ENCODE measurements at places on chromosomes 6 and 20.

- no peak for DNase-seq
These were observed 25.6 kb downstream of the GFOD1 start for GRCh38 chr6:13461805-13462204.

- no peak for DNase-seq
These were observed 609 bp downstream of the L3MBTL1 start for GRCh38 chr20:43508106-43508505.

DNA sequence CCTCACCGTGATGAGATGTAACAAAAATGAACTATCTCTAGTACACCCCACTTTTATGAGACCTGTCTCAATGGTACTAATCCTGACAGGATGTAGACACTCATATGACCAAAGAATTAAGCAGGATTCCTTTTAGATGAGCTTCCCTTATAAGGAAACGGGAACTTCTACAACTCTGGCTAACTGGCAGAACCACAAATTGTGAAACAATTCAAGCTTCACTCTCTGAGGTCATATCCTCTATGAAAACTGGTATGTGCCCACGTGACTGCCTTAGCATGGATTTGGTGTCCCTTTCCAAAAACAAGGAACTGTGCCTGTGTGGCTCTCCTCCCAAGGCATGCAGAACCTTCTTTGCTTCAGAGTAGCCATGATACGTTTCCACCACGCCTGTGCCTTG lies 14.1 kb upstream of the CPNE5 start:
- DNase-seq, result peak; percentile 84

- DNase-seq, result no peak
These were observed 120.1 kb downstream of the LRFN2 start for GRCh38 chr6:40466986-40467539.

DNA sequence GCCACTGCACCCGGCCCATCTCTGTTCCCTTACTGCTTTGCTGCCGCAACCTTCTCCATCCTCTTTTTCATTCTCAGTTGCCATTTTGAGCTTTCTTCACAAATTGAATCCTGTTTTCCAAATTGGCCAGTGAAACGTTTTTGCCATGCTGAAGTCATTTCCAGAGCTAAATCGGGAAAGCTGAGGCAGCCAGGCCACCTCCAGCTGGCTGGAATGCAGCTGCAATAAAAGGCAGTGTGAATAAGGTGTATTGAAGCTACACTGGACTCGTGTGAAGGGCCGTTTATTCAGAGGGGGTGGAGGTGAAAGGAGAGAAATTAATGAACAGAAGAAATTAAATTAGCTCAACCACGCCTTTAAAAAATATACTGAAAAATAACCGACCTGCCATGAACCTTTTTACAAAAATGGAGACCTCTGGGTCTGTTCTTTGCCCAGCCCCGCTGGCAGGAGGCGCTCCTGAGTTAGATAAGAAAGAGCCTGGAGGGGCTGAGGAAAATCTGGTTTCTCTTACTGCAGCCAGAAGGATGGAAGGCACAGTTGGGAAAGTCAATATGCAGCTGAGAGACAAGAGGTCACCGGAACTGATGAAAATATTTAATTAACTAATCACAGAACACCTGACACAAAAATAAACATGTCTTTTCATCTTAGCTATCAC lies 283.9 kb downstream of the FOXC1 start:
- no peak for DNase-seq

GRCh38 chr6:135972150-135972549 lies 120.6 kb downstream of the PDE7B start:
- no peak for DNase-seq

DNA sequence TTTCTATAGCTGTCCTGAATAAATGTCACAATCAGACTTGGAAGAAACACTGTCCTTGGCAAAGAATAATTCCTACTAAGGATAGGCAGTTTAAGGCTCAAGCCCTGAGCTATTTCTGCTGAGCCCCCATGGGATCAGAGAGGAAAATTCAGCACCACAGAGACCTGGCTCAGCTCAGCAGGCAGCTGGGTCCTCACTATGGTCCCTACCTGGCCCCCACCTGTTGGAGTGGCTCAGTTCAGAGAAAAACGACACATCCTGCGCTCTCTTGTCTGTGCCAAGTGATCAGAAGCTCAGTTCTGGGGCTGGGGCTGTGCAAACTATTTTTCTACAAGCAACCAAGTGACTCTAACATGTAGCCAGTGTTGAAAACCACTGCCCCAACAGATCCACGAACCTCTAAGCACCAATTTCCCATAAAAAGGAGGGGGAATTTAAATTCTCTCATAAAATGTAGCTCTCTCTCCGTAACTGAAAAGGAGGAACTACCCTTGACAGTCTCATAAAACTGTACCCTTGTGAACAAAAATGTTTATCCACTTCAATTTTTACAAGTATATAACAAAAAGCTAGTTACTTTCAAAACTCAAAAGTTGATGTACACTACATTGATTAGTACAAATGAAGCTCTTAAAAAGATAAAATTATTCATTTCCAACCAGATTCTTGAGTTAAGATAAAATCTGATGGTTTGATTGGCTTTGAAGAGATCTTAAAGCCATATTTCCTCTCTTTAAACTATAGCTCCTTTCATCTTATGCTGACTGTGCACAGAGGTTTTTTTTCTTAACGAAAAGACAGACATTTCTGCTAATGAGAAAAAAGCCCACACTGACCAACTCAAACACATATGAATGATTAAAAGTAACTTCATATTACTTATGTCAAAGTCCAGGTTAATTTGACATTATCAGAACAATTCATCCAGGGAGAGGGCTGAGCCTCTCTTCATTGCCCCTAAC lies 52.0 kb downstream of the KIF13A start:
- no peak for DNase-seq

DNA sequence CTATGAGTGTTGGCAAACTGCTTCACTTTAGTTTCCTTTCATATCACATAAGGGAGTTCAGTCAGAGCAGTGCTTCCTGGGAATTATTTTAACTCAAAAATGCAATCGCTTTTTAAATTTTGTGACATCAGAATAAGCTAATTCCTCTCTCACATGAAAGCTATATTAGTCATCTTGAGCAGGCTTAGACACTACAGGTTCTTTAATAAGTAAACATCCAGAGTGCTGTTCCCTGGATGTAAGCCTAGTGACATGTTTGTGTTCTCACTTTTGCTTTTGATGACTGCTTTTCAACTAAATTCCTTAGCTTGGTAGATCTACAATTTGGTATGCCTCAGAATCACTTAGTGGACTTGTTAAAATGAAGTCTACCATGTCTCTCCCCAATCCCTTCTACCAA lies 252.7 kb upstream of the POU3F2 start:
- DNase-seq, result peak; percentile 67

GRCh38 chr6:107075951-107076381 lies 39.3 kb downstream of the BEND3 start:
- DNase-seq, result no peak

DNA sequence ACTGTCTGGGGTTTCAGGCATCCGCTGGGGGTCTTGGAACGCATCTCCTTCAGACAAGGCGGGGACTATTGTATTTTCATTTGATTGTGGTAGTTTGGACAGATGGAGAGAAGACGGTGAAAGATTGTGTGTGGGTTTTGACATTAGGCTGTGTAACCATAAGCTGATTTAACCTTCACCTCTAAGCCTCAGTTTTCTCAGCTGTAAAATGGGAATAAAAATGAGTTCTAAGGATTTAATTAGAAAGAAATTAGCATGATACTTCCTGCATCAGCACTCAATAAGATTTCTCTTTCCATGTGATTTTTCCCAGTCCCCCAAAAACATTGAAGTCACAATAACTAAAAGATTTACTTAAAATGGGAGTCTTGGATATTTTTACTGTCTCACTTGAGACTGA lies 78.1 kb downstream of the CBFA2T2 start:
- no peak for DNase-seq

GRCh38 chr6:149964308-149965193 lies 808 bp downstream of the ULBP1 start:
- DNase-seq, result peak; percentile 27

DNA sequence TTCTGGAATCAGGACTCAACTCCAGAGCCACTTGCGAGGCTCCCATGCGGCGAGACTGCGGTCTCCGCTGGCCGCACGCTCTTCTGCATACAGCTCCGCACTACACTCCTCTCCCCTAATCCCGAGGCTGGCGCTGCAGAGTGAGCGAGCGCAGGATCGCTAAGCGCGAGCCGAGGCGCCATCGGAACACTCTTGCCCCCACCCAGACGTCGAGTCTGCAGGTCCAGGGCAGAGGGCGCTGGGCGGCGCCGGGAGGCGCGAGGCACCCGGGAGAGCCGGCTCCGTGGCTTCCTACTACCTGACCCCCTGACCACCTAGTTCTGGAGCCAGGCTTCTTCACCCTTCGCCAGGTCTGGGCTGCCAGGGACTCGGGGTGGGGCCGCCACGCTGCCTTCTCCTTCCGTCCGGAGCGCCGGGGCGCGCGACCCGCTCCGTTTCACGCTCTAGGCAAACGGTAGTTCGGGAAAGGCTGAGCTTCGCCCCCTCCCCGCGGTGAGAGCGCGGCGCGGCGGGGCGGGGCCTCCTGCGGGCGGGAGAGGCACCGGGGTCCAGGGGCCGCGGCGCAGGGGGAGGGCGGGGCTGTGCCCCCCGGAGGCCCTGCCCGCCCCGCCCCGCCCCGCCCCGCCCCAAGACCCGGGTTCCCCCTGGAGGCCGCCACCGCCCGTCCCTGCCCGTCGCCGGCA lies 5.4 kb upstream of the TUBB2A start:
- DNase-seq, result peak; percentile 77

GRCh38 chr6:27333642-27334040 lies 21.6 kb upstream of the POM121L2 start:
- DNase-seq, result no peak

DNA sequence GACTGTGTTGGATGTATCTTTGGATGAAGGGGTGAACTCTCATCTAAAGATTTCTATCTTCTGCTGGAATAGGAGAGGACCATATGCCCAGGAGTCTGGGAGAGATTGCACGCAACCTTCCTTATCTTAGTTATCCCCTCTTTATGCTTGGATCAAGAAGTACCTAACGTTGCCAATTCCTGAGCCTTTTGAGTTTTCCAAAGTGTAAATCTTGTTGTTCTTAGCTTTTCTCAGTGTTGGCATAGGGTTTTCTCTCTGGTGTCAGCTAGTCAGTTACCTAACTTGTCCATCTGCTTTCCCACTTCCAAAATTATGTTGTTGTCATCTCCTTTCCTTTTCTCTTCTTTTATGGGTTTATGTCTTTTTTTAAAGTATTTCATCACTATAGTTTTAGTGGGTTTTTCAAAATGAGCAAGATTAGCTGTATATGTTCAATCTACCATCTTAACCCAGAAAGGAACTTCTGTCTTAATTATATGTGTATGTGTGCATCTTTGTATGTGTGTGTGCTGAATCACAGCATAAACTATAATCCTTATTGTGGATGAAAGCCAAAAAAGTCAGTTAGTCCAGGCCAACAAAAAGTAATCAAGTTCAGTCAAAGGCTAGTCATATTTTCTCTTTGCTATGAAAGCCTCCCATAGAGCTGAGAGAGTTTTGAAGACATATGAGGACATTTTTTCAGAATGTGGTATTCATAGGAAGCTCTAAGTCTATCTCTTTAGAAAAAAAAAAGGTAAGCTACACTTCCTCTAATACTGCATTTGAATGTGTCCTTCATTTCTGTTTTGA lies 72.1 kb downstream of the KHDC1L start:
- DNase-seq, result peak; percentile 53

DNA sequence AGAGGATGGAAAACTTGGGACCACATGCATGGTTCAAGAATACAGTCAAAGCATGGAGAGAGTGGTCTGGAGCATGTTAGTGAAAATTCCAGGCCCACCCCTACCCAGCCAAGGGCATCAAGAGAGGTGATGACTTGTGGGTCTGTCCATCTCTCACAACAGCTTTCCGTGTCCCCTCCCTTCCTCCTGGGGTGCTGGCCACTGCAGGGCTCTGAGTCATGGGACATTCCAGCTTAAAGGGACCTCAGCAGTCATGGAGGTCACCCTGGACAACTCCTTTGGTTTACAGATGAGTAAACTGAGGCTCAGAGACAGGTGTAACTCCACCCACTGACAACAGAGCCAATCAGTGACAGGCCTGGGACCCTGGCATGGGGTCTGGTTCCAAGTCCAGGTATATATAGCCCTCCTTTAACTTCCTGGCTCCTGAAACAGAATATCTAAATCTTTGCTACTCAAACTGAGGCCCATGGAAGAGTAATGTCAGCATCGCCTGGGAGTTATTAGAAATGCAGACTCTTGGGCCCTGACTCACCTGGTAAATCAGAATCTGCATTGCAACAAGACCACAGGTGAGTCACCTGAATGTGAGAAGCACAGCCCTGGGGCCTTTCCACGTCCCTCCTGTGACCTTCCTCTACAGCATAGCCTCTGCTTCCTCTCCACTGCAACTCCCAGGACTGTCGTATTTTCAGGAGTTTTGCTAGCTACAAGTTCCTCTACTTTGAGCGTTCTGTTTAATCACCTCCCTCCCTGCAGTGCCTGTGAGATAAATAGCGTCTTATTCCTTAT lies 170.2 kb downstream of the ZDHHC14 start:
- DNase-seq, result no peak

DNA sequence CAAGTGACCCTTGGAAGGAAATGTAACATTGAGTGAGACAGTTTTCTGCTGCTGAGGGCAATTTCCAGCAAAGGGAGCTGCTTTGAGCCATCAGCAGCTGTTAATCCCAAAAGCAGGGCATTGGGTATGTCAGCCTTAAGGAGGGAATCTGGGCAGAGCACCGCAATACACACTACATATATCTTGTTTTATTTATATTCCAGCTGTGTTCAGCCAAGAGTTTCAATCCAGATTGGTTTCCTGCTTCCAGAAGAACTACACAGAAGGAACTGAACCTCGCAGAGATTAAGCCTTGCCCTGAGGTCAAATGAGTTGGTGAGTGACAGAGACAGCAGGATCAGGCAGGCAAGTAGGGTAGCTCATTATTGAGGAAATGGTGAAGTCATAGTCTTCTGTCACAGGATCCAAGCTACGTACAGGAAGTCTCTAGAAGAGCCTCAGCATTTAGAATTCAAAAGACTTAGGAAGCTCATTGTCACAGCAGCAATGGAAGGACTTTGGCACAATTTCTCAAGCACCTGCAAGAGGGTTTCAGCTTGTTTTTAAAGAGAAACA lies 109.9 kb upstream of the HEY2 start:
- no peak for DNase-seq

DNA sequence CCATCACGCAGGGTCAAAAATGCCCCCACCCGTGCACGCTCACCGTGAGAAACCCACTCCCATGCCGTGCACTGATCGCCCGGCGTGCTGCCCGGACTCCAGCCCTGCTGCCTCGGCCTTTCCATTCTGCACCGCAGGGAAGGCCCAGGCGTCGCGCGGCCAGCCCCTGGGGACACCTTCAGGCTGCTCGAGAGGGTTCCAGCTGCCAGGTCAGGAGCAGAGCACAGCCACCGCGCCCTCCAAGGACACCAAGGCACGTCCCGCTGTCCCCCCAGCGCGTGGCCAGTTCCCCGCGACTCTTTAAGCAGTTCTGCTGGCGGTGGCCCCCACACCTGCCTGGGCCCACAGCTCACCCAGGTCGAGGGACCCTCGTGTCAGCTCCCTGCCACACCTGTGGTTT lies 314.3 kb upstream of the QKI start:
- no peak for DNase-seq

Measured in fibroblast of skin of back (primary cell).